AG08396 (cell line): ENCODE measurements at places on chromosomes 16 and 17.

DNA sequence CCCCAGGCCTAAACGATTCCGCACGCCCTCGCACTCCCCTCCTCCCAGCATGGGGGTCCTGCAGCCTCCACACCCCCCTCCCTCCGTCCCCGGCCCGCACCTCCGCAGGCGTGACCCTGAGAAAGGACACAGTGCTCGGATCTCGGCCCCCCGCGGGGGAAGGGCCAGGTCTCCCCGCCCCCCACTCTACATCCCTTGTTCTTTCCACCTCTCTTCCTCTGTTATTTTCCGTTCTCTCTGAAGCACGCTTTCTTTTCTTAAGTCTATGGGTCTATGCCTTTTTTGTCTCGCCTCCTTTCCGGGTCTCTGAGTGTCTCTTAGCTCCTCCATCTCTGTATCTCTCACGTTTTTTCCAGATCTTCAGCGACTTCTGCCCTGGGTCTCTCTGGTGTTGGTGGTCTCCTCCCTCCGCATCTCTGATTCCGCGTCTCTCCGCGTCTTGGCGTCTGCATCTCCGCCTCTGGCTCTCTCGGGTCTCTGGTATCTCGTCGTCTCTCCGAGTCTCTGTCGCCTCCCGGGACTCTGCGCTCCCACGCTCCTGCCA is 2.1 kb upstream of the HES7 start:
- peak; percentile 41 for DNase-seq

GRCh38 chr17:8073627-8074484 is 13.7 kb downstream of the ALOX12B start:
- peak; percentile 87 for DNase-seq

DNA sequence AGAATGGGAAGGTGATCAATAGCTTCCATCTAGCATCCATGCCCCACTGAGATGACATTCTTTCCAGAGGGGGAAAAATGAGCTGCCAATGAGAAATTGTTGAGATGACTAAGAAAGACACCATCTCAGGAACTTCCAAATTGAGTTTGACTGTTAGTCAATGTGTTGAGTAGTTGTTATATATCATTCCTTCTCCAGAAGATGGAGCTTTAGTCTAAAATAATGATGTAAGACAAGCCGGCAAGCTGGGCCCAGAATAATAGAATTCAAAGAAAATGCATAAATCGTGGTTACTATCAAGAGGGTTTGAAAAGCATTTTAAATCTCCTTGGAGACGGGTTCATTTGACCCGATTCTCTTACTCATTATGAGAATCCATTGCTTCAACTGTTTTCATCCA is 71.0 kb upstream of the ATF7IP2 start:
- DNase-seq = no peak

DNA sequence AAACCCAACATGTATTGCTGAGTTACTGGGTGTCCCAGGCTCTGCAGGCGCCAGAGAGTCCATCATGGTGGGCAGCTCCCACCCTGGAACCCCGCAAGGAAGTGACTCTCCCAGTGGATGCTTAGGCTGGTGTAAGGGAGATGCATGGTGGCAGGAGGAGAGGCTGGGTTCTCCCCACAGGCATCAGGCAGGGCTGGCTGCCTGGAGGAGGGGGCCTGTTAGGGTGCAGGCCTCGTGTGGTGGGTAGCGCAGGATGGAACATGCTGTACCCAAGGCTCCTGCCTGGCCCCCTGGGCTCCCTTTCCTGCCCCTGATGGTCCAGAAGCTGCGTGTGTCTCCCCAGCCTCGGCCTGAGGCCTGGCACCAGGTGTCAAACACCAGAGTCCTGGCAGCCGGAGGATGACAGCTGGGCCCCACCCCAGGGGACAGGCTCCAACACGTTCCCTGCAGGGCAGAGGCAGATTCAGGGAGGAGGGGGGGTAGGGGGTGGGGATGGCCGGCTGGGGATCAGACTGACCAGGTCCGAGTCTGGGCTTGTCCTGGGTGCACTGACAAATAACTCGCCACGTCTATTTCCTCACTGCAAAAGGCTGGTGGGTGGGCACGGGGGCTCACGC is 40.2 kb upstream of the CIBAR2 start:
- DNase-seq = no peak

DNA sequence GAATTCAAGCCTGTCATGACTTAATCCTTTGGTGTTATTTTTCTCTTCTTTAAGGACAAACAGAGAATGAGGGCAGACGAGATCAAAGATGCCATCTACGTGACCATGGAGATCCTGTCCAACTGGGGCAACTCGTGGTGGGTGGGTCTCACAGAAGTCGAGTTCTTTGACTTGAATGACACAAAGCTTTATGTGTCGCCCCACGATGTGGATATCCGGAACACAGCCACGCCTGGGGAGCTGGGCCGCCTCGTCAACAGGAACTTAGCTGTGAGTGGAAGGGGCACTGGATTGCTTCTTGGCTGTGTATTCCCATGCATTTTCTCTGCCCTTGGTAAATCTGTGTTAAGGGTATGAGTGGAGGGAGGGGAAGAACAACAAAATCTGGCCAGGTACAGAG is 158.7 kb downstream of the KATNIP start:
- DNase-seq = no peak

DNA sequence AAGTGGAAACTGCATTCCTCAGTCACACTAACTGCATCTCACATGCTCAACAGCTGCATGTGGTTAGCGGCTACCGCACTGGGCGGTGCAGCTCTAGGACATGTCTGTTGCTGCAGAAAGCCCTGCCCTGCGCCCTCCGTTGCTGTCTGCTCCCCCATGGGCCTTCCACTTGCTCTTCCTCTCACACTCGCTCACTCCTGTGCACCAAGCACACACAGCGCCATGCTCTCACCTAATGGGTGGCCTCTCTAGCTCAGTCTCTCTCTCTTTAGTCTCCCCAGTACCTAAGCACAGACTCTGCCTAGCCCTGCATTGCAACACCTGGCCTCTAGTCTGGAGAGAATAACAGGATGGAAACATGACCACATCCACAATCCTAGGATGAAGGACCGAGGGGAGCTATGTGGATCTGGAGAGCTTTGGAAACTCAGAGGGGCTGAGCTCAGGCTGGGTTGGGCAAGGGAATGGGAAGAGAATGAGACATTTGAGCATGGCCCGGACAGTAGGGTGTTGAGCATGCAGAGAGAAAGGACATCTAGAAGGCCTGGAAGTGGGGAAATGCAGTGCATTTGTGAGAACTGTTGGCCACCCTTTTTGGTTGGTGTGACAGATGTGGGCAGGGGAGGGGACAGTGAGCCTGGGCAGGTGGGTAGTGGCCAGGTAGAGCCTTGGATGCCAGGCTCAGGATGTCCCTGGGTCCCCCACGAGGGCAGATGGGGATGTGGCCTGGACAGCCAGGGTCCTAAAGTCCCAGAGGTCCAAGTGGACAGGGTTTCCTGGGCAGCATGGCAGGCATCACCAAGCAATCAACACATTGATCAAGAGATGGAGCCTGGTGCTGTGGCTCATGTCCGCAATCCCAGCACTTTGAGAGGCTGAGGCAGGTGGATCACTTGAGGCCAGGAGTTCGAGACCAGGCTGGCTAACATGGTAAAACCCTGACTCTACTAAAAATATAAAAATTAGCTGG is 16.1 kb downstream of the SGCA start:
- DNase-seq = no peak

DNA sequence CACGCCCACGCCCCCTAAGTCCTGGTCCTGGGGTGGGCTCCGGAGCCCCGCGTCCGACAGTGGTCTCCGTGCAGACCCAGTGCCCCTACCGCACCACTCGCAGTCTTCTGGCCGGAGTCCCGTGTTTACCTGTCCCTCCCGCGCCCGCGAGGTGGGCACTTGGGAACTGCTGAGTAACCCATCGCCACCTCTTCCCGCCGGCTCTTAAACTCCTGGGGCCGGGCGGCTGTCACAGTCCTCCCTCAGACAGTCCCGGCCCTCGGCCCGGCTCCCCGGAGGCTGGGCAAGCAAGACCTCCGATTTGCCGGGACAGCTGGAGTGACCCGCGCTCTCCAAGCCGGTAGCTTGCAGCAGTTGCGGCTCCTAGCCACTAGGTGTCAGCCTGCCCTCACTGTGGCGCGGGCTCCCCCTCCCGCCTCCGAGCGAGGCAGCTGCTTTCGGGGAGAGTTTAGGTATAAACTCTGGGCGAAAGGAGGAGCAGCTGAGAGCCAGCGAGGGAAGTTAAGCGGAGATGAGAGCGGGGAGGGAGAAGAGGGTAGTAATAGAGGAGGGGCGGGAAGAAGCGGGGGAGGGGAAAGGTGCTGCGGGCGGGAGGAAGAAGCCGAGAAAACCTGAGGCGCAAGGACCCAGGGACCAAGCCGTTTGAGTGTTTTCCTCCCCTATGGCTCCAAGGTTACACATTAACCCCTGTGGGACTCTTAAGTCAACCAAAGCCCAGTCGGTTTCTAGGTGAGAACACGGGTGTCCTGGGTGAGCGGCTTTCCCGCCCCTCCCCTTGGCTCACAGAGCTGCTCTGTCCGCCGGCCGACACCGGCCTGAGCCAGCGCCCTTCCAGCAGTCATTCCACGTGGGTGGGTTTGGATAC is 826 bp upstream of the TLCD1 start:
- peak; percentile 90 for DNase-seq

GRCh38 chr17:64599187-64599676 is 62.9 kb downstream of the SMURF2 start:
- DNase-seq = no peak

DNA sequence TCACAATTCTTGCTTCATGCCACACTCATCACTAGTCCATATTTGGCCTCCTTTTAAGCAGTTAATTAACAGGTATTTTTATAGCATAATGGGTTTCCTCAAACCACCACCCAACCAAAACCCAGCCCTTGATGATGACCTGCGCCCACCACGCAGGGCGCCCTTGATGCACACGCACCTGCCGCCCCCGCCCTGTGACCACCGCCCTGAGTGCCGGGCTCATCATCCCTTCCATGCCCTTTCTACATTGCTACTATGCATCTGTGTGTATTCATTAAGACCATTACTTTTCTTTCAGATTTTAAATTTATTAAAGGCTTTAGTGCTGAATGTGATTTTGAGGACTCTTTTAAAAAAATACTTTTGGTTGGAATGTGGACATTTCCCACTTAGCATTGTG is 204.8 kb upstream of the CHMP6 start:
- no peak for DNase-seq

GRCh38 chr16:1535391-1536291 is 2.2 kb downstream of the TMEM204 start:
- peak; percentile 52 for DNase-seq

DNA sequence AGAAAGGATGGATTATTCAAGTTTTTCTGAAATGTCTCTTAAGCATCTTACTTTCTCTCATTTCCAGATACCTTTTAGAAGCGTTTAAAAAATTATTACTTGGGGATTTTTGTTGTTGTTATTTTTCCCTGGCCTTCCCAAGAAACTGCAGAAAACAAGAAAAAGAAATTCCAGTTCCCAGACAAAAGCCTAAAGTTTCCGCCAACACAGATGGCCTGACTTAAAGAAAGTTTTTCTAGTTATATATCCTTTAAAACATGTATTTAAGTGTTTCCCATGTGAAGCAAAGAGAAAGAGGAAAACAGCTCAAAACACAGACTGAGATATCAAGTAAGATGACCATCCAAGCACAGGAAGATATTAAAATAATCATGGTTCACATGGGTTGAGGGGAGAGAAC is 401.7 kb upstream of the MAF start:
- no peak for DNase-seq

GRCh38 chr16:54215471-54215870 is 71.1 kb downstream of the IRX3 start:
- DNase-seq = no peak

- DNase-seq = no peak
Measured at GRCh38 chr16:10805334-10805733, 13.3 kb downstream of the TVP23A start.

- DNase-seq = no peak
Measured at GRCh38 chr16:83817022-83817421, 9.2 kb downstream of the HSBP1 start.

DNA sequence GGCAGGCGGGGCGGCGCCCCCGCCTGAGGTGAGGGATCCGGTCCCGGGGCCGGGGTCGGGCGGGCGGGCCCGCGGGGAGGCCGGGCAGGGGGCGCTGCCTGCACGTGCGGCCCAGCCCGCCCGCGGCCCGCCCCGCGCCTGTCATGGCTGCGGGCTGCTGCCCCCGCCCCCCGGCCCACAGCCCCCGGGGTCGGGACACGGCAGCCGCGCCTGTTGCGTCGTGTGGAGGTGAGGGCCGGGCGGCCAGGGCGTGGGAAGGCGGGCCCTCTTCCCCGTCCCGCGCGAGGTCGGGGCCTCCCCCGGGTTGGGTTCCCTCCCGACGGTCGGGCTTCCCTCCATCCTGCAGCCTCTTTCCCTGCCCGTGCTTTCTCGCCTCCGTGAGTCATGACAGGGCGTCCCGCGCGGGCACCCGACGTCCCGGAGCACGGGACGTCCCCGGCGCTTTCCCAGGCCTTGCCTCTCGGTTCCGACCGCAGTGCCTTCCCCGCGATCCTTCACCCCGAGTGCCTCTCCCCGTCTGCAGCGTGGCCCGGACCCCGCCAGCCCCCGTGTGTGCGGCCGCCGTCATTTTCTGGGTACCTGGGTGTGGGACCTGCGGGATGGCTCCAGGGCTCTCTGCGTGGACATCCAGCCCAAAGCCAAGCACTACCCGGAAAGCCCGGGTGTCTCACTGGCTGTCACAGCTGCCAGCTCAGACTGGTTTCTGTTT is 76.7 kb downstream of the CHD9 start:
- DNase-seq = peak; percentile 76

DNA sequence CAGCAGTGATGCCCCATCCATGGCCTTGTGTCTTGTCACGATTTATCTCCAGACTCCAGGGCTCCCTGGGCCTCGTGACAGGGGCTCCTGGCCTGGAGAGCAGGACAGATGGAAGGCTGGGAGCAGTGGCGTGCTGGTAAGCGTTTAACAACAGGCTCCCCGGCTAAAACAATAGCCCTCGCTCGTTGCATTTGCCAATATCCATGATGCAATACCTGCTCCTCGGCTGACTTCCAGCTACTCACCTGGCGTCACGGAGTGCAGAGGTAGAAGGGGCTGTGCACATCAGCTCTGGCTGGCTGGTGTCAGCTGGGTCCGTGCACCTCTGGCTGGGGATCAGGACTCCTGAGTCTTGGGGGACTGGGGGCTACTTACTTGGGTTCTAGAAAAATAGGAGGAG is 1.5 kb upstream of the BICDL2 start:
- no peak for DNase-seq

DNA sequence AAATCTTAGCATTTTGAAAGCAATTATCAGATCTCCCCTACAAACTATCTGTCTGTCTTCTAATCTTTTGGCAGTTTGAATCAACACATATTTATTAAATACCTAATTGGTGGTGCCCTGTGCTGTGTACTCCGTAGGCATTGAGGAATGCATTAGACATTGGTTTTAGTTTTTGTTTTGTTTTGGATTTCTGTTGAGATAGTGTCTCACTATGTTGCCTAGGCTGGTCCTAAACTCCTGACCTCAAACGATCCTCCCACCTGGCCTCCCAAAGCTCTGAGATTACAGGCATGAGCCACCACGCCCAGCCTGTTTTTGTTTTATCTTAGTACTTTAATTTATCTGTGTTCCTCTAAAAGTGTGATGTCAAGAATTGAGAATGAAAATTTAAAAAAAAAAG is 124.8 kb upstream of the RBL2 start:
- no peak for DNase-seq

GRCh38 chr16:28265822-28266221 is 26.5 kb upstream of the SBK1 start:
- no peak for DNase-seq
